ENCODE measurements at places on chromosomes 13 and 19.

- peak; percentile 73 for DNase-seq
These were observed at the start of gene TLE6 for GRCh38 chr19:2977001-2977745. TSS of gene TLE6 (plus strand) at chr19:2977564. CDS start at chr19:2978234, 670 bp downstream.

DNA sequence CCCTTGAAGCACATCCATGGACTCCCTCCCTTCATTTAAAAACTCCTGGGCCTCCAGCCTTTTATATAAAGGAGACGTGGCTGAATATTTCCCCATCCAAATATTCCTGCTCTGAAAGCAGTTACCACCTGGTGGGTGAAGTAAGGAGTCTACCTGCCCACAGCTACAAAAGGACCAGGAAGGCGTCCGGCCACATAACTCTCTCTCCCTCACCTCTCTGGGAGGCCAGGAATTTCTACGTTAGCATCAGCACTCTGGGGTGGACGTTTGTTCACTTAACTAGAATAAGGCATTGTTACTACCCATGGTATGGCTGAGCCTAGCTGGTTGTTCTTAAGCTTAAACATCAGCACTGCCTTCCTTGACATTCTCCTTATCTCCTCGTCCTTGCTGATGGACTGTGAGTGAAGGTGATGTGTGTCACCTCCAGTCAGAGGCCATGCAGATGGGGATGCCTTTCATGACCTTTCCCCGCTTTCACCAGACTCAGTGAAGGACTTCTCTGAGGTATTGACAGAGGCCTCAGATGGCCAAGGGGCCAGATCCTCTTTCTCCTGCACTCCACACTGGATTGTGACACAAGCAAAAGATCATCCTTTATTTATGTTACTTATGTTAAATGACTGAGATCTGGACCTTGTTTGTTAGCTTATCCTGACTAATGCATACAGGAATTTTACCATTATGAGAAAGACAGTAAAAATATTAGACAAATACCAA is 22.2 kb upstream of the KPNA3 start:
- no peak for DNase-seq

DNA sequence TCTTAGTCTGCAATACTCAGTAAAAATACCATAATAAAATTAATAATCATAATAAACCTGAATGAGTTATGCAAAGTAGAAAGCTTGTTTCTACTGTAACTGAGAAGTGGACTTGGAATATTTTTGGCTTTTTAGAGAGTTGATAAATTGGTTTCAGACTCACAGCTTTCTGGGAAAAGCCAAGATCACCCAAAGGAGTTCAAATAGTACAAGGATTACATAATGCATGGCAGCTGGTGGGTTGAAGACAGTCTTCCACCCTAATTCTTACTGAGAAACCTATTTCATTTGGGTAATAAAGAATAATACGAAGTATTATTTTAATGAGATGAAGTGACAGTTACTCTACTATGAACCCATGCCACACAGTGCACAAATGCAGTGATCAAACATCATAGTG is 139.4 kb upstream of the KLF12 start:
- DNase-seq, result no peak

- no peak for DNase-seq
These were observed 21.3 kb downstream of the VRK3 start for GRCh38 chr19:50003810-50004419.

DNA sequence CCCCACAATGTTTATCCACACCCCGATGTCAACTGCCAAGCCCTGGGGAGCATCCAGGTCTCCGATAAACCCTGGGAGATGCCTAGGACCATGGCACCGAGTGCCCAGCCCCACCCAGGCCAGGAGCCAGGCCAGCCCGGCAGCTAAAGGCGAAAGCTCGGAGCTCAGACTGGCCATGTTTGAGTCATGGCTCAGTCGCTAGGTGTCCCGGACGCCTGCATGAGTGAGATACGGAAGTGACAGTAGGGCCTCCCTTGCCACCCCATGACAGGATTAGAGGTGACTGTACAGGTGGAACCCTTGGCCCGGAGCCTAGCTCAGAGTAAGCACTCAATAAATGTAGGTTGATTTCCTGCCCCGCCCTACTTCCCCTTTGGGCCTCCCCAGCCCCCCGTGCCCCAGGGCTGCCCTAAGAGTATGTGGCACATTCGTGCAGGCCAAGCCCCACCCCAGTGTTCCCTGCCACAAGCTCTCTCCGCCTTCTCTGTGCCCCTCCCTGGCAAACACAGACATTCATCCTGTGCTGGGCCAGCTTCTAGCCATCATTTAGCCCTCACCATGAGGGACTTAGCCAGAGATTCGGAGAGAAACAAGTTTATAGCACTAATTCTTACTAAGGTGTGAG is 5.8 kb upstream of the TPM4 start:
- no peak for DNase-seq

DNA sequence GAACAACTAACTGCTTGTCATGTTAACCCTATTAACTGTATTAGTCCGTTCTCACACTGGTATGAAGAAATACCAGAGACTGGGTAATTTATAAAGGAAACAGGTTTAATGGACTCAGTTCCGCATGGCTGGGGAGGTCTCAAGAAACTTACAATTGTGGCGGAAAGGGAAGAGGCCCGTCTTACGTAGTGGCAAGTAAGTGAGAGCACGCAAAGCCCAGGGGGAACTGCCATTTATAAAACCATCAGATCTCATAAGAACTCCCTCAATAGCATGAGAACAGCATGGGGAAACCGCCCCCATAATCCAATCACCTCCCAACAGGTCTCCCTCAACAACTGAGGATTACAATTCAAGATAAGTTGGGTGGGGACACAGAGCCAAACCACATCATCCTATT is 34.7 kb downstream of the PHF11 start:
- DNase-seq, result no peak

- DNase-seq, result no peak
These were observed 104.9 kb downstream of the CACNA1A start for GRCh38 chr19:13401388-13401787.

Data from stimulated activated CD8-positive, alpha-beta memory T cell treated with anti-CD3 and anti-CD28 coated beads, Interleukin-15, amount 100 ng/mL, for 24 hours (primary cell).